ENCODE measurements at places on chromosomes 1 and 21. TPM values are rescaled to one million over a fixed set of nuclear protein-coding genes. Genes with fewer than 3 reads are reported as not detected.

DNA sequence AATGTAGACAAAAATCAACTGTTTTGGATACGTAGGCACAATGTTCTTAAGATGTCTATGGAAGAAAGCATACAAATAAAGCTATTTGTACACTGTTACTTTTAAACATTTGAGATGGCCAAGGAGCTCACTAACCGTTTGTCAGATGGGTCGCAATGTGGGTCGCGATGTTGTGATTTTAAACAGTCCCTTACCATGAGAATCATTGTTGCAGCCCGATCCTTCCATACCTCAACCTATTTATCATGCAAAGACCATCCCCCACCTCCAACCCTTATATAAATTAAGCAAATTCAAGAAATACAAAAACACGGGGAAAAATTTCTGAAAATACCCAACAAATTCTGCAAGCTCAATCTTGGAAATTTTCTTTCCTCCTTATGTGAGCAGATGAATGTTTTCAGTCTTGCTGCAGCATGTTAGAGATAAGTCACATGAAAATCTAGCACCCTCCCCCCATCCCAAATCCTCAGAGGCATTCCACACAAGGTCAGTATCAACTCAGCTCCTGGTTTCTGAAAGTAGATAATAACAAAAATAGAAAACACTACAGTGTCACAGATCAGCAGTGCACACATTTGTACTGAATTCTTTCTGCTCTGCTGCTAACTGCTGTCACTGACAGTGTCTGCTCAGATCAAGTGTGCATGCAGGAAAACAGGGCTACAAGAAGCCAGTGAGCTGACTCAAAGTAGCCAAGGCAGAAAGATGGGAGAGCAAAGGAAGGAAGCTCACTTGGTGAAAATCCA lies 92.9 kb upstream of the TTC39A start:
- no peak for DNase-seq

- DNase-seq = no peak
Observed at GRCh38 chr1:209485751-209486150, 97.8 kb upstream of the CAMK1G start.

GRCh38 chr1:7224644-7225043 lies 439.4 kb downstream of the CAMTA1 start:
- DNase-seq = no peak

DNA sequence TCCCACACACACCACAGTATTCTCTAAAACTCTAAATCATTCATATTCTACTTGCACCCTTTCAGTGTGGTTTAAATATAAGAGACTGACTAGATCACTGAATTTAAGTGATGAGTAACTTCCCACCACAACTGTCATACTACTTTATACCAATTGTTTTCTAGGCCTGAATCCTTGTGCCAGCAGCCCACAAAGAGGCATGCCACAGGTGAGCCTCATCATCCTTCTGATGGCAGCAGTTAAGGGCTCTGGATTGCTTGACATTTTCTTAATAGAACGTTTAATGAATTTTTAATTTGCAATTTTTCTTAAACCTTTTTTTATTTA lies 9.6 kb downstream of the C1orf105 start:
- DNase-seq = no peak

DNA sequence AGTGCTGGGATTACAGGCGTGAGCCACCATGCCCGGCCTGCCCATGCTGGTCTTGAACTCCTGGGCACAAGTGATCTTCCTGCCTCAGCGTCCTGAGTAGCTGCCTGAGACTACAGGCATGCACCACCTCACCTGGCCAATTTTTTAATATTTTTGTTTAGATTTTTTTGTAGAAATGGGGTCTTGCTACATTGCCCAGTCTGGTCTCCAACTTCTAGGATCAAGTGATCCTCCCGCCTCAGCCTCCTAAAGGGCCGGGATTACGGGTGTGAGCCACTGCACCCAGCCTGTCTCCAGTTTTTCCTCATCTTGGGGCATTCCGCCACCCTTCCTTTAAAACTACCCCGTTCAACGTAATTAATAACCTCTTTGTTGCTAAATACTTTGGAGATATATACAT lies 7.4 kb downstream of the PMF1 start:
- no peak for DNase-seq

- no peak for DNase-seq
Observed at GRCh38 chr1:229268505-229268904, 2.4 kb upstream of the RAB4A start.

GRCh38 chr1:160877221-160877620 lies 7.8 kb downstream of the ITLN1 start:
- no peak for DNase-seq

GRCh38 chr1:15027515-15027986 lies 126.0 kb upstream of the TMEM51 start:
- peak; percentile 72 for DNase-seq

DNA sequence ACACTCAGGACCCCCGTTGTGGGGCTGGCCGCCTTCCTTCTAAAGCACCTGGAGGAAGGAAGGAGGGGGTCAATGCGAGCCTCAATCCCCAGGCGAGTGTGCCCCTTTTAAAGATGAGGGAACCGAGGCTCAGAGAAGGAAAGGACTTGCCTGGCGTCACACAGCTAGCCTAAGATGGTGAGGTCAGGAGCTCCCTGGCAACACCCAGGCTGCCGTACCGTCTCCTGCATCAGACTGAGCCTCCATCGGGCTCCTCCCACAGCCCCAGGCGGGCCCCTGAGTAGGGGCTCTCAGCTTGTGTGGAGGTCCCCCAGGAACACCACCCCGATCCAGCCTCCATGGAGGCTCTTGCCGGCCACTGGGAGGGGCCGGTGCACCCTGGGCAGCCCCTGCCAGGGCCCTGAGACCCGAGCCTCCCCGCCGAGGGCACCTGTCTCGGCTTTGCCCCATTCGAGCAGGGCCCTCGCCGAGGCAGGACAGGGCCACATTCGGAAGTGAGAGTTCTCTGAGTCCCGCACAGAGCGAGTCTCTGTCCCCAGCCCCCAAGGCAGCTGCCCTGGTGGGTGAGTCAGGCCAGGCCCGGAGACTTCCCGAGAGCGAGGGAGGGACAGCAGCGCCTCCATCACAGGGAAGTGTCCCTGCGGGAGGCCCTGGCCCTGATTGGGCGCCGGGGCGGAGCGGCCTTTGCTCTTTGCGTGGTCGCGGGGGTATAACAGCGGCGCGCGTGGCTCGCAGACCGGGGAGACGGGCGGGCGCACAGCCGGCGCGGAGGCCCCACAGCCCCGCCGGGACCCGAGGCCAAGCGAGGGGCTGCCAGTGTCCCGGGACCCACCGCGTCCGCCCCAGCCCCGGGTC lies at the start of gene AIRE:
AIRE (plus strand) TSS at position 739 of the 855 bp plus-strand sequence. CDS start 131 bp downstream, outside the sequence.
- DNase-seq = no peak

DNA sequence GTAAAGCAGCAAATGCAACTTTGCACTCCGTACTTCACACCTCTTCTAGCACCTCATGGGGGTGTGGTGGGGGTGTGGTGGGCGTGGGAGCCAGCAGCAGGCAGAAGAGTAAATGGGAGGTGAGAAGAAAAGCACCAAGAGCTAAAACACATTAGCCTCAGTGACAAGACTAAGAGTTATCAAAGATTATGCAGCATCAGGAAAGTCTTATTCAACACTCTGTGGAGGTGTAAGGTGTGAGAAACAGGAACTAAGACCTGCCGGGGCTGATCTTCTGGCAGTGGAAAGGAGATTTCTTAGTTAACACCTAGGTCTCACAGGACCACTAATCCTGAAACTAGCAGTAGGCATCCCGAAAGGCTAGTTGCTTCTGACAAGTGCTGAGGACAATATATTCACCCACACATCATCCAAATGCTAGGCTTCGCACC lies 9.9 kb downstream of the TGFBR3 start:
- no peak for DNase-seq

GRCh38 chr1:63466759-63467158 lies 56.3 kb downstream of the ITGB3BP start:
- no peak for DNase-seq

DNA sequence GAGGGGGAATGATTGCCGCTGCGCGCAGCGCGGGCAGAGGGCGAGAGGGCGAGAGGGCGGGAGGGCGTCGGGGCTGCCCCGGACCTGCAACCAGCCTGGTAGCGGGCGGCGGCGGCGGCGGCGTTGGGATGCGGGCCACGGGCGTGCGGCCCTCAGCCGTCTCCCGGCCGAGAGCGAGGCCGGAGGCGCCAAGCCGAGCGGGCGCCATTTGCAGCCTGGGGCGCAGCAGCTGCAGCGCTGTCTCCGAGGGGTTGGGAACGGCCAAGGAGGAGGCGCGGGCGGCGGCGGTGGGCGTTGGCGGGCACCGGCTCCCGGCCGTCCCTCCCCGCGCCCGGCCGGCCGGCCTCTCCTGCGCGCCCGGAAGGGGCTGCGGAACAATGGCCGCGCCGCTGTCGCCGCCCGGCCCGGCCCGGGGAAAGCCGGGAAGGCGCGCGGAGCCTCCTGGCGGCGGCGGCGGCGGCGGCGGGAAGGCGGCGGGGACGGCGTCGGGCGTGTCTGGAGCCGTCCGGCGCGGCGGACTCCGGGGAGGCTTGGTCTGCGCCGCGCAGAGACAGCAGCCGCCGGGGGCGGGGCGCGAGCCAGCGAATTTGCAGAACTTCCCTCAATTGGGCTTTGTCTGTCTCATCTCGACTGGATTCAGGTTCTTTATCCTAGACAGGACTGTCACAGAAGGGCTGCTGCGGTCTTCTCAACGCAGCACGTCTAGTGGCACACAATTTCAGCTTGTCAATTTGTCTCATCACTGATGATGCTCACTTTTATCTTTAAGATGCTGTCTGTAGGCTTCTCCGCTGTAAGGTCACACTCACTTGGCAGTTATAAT lies 35.7 kb downstream of the ZBTB8B start:
- DNase-seq = peak; percentile 57

DNA sequence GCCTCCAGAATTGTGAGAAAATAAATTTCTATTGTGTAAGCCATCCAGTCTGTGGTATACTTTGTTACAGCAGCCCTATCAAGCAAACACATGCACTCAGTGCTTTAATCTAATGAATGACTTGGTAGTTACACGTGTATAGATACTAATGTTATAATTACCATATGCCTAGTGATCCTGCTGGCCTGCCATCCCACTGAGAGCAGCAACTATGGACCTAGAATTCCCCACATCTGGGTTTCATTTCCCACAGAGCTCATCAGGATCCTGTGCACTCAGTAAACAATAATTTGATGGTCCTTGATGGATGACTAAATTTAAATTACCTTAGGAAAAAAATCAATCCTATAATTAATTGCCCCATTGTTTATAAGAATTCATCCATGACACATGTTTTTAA lies 86.5 kb upstream of the RGS1 start:
- no peak for DNase-seq

DNA sequence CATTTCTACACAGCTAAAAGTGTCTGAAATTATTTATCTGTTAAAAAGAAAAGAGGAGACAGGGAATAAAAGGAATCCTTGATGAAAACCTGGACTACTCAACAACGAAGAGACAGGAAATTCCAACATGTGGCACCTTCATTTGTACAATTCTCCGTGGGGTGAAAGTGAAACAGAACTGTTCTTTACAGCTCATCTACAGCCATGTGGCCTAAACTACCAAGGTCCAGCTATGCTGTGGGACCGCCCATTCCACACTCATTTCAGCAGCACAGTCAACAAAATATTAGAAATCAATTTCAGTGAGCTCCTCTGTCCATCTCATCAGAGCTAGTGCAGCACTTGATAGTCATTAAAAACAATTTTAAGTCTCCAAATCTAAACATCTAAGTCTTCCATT lies 44.0 kb downstream of the UBR4 start:
- no peak for DNase-seq

GRCh38 chr1:53502641-53503432 lies 43.6 kb downstream of the DMRTB1 start:
- no peak for DNase-seq

DNA sequence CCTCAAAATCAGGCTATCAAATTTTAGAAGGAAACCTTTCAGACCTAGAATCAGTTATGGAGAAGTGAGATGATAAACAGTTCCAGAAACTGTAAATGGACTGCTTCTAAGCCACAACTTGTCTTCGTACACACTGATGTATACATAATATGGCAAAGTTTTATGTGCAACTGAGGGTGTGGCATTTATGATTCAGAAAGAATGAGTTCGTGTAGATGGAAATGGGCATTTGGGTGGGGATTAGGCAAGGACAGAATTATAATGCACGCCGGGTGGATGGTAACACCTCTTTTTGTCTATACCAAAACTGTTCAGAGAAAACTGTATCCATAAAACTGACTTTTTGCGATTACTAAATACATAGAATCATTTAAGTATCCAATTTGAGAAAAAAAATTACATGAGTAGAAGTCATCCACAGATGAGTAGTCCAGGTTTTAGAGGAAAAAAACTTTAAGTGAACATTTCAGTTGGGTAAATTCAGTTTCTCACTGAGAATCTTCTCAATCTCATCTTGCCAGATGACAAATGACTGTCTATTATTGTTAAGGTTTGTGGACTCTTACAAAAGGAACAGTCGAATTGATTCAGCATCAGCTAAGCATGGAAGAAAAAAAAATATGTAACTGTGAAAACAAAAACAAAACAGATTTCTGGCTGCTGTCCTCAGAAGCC lies 22.5 kb downstream of the ERRFI1 start:
- DNase-seq = no peak

DNA sequence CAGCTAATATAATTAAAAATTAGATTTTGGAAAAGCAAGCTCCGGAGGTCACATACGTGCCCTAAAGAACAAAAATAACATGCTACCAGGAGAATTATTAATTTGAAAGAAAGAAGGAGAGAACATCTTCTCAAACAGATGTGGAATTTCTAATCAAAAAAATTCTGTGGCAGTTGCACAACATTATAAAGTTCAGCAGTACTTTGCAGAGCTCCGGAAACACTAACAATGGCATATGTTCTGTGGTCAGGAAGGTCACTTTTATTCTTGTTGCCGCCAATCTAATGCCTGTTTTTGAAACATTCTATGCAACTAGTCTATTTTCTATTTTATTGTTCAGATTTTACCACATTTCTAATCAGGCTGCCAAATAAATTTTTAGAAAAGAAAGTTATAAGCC lies 186.8 kb downstream of the SMYD3 start:
- no peak for DNase-seq

DNA sequence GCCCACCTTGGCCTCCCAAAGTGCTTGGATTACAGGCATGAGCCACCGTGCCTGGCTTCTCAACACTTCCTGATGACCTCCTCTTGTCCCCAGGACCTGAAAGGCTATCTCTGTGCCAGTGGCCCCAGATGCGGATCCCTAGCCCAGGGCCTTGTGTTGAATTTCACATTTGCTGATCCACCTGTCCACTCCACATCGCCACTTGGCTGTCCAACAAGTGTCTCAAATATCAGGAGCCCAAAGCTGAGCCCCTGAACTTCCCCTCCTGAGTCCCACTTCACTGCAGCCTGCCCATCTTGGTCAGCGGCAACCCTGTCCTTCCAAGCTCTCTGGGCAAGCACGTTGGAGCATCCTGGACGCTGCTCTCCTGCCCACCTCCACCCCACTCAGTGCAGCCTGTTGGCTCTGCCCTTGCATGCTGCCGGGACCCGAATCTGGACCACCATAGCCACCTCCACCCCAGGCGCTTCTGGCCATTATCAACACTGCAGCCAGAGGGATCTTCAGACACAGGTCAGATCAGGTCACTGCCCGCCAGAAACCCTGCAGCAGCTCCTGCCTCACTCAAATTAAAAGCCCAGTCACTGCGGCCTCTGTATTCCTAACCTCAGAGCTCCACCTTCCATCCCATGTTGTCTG lies 352.5 kb upstream of the VAMP3 start:
- DNase-seq = no peak

The ATP1A4 gene
- 1.2 TPM for total RNA-seq

The CCDC185 gene
- not detected for total RNA-seq

The PAQR7 gene
- total RNA-seq = 8.7 TPM

The OR2L13 gene
- 0.87 TPM for total RNA-seq

The ASTN1 gene
- total RNA-seq = 0.30 TPM

The GPR37L1 gene
- 22.6 TPM for total RNA-seq

The AKR7A2 gene
- 91.0 TPM for total RNA-seq

The SLC26A9 gene
- not detected for total RNA-seq

The TNNI3K gene
- 4.6 TPM for total RNA-seq

All from tibial nerve (tissue), 4 donors.